ENCODE measurements at places on chromosomes 13 and 19.
A peak's percentile ranks its signal among the peaks of the same experiment; 100 is the strongest.

- no peak for DNase-seq
Measured at GRCh38 chr13:88806438-88806837, 1135.3 kb downstream of the SLITRK5 start.

GRCh38 chr19:17902701-17903100, 30.1 kb upstream of the CCDC124 start:
- DNase-seq: no peak

DNA sequence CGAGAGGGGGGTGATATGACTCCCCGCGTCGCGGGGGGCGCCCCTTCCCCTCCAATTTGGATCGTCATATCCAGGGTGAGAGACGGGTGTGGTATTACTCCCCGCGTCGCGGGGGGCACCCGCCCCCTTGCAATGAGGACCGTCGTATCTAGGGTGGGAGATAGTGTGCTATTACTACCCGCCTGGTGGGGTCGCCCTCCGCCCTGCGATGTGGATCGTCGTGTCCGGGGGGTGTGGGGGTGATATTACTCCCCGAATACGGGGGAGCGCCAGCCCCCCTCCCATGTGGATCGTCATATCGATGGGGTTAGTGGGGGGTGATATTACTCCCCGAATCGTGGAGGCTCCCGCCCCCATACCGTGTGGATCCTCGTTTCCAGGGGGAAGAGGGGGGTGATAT, 29.2 kb upstream of the RGCC start:
- DNase-seq: no peak

GRCh38 chr13:21671620-21672286, 880 bp downstream of the FGF9 start:
- peak; percentile 13 for DNase-seq

DNA sequence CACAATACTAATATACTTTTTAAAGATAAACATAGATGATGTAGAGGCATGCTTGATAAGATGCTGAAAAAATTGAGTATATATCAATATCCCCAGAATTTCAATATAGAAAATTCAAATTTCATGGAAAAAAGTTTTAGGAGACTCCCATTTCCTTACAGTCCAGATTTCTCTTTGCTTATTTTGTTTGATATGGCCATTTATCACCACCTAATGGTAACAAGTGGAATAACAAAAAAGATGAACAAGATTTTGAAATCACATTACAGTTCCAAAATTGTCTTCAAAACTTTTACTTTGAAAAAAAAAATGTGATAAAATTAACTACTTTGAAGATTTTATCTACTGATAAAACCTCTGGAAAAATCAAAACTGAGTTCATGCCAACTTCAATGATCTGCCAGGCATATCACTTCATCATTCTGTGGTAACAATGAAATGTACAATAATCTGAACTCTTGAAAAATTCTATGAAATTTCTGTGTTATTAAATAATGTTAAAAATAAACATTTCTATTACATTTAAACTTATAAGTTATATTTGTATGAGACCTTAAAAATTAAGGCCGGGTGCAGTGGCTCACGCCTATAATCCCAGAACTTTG, 17.5 kb downstream of the MIPEP start:
- DNase-seq: peak; percentile 46

GRCh38 chr19:45451131-45451849, 16.5 kb upstream of the FOSB start:
- DNase-seq: peak; percentile 65

DNA sequence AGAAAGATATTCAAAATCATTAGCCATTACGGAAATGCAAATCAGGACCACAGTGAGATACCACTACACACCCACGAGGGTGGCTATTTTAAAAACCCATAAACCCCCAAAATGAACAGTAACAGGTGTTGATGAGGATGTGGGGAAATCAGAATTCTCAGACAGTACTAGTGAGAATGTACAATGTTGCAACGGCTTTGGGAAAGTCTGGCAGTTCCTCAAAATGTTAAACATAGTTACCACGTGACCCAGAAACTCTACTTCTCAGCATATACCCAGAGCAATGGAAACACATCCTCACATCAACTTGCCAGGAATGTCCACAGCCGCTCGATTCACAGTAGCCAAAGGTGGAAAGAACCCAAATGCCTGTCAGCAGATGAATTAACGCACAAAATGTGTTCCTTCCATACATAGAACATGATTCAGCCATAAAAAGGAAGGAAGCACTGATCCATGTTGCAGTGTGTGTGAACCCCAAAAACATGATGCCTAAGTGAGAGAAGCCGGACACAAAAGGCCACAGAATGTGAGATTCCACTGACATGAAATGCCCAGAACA, 7.0 kb downstream of the PLVAP start:
- DNase-seq: peak; percentile 87

DNA sequence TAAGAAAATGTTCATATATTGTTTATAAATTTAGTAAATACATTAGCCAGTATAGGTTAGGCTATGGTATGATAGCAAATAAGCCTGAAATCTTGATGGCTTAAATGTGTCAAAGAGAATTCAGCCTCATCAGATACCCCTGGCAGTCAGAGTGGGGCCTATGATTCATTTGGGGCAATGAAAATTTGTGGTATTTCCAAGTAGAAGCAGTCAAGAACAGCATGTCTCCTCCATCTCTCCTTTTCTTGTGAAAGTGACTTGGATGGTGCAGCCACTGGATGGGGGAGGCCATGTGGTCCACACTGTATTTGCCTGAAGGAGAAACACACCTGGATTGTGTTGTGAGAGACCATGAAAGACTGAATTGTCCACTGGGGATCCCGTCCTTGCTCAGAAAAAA, 82.7 kb downstream of the DLEU7 start:
- no peak for DNase-seq

DNA sequence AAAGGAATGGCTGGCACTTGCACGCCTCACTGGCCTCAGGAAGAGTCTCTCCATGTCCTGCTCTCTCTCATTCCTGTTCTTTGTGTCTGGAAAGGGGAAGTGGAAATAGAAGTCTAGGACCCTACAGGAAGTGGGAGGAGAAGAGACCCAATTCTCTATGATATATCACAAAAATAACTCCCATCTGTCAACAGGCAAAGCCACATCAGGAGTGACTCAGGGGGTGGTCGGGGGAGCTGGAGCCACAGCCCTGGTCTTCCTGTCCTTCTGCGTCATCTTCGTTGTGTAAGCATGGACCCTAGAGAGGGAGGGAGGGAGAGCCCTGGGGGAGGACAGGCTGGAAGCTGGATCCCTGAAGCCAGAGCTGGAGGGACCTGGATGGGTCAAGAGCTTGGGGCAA, 3.0 kb downstream of the SIGLEC9 start:
- DNase-seq: no peak

DNA sequence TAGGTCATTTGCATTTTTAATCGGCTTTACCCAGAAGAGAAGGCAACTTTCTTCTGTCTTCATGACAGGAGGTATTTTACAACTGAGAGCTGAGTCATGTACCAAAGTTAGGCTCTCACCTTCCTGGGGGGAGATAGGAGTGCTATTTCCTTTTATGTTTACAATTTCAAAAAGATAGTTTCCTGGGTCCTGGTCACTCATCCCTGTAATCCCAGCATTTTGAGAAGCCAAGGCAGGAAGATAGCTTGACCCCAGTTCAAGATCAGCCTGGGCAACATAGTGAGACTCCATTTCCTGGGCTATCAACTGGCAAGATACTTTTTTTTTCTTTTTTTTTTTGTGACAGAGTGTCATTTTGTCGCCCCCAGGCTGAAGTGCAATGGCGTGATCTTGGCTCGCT, 7.6 kb downstream of the LYPD3 start:
- DNase-seq: no peak

- no peak for DNase-seq
Measured at GRCh38 chr19:51689751-51690453, 3.2 kb upstream of the SPACA6 start.

DNA sequence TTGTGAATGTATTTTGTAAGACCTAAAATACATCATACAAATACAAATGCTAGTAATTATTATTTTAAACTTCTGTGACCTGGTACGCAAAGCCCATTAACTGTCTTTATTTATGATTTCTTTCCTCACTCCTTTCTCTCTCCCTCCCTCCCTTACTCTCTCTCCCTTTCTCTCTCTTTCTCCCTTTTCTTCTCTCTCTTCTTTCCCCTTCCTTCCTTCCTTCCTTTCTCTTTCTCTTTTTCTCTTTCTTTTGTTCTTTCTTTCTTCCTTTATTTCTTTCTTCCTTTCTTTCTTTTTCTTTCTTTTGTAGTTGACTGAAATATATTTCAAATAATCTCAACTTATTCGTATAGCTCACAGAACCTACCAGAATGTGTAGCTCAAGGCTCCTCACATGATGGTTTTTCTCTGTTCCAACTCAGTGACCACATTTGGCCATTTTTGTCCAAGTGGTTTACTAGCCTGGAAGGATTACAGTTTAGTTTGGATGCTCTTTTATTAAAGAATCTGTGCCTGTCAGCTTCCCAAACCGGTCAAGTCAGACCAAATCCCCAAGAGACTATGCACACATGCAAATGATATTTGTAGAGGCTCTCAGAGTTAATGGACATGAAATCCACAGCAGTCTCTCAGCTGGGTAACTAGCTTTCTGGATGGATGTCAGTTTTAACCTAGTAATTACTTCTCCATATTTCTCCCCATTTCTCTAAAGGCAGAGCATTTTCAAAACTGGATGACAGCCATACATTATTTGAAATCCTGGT, 71.7 kb downstream of the POSTN start:
- DNase-seq: no peak

- DNase-seq: peak; percentile 30
Measured at GRCh38 chr13:99992949-99993351, 11.4 kb downstream of the ZIC2 start.

DNA sequence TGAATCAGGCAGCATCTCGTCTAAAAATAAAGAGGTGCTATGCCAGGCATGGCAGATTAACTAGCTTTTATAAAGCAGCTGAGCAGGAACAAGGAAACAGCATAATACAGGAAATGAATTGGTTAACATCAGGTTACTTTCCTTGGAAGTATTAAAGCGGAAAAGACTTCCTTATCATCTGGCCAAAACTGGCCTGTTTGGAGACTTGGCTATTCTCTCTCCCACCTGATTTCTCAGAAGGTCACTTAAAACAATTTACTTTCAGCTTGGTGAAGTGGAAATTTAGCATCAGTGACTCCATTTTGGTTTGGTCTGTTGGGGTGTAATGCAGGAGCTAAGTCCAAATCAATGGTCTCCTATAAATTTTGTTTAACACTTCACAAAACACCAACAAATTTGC, 191.6 kb downstream of the NUFIP1 start:
- DNase-seq: no peak

DNA sequence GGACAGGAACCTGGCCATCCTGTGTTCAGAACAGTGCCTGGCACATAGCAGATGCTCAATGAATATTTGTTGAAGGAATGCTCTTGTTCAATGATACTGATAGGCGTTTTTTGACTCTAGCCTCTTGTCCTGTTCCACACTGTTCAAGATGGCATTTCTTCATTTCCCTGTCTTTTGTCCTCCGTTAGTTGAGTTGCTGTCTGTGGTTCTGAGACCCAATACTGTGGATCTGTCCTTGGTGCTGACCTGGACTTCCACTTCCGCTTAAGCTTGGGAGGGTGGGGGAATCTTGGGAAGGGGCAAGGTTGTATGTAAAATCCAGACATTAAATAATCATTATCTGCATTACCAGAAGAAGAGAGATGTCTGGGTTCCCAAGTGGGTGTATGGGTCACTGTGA, 8.3 kb upstream of the KCNN4 start:
- peak; percentile 32 for DNase-seq

- DNase-seq: no peak
Measured at GRCh38 chr13:78587395-78587794, 16.0 kb downstream of the POU4F1 start.

- no peak for DNase-seq
Measured at GRCh38 chr13:113552079-113552478, 32.5 kb upstream of the TFDP1 start.

GRCh38 chr19:6333439-6333838, at the start of gene ACER1:
ACER1 (minus strand) TSS chr19:6333612; CDS start chr19:6333551, 61 bp downstream.
- no peak for DNase-seq

- DNase-seq: no peak
Measured at GRCh38 chr13:30037766-30038165, 187.3 kb upstream of the UBL3 start.

- no peak for DNase-seq
Measured at GRCh38 chr19:41214161-41214560, 4.9 kb upstream of the AXL start.

- DNase-seq: no peak
Measured at GRCh38 chr13:97139691-97140090, 82.4 kb upstream of the MBNL2 start.

DNA sequence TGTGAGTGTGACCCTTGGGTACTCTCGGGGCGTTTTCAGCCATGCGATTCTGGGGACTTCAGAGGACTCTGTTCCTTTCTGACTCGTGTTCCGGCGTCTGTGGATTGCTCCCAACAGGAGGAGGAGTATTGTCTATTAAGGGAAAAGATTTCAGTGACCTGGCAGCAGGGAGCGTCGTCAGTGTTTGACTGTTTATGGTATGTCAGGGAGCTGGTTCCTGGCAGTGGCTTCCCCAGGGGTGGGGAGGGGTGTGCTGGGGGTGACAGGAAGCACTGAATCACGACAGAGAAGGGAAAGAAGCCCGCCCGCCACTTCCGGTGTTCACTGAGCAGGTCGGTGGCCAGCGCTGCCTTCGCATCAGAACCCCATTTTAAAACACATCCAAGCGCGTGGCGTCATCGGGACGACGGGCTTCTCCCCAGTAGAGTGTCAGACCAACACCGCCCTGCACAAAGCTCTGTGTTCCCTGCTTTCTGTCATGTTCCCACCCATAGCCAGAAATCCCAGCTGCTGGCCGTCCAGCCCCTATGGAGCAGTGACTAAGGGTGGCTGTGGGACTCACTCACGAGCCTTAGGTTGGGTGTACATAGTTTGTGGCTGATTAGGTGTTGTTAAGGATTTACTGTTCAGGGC, 33.8 kb downstream of the COL4A2 start:
- no peak for DNase-seq

GRCh38 chr13:31947105-31947504, 84.5 kb upstream of the FRY start:
- DNase-seq: no peak

DNA sequence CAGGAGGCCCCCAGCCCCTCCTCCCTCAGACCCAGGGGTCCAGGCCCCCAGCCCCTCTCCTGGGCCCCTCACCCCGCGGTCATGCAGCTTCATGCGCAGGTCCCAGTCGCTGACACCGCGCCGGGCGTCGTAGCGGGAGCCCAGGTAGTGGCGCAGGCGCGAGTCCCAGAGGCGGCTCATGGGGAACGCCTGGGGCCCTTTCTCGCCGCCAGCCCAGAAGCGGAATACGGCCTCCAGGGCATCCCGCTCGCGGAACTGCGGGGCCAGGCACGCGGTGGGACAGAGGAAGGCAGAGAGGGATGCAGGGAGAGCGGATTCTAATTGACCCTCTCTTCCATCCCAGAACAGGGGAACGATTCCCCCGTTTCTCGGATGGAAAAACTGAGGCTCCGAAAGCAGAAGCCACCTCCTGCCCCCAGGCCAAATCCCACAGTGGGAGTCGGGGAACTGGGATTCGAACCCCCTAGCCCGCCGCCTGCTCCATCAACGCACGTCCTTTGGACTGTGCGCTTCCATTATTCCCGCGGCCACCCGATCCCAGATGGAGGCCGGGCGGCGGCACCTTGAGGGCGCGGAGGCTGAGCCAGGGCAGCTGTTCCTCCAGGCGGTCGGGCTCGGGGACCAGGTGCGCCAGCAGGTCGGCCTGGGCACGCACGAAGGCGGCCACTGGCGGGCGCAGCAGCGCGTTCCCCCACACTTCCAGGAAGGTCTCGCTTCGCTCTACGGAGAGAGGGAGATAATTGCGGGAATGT, 4.2 kb upstream of the TNNI3 start:
- DNase-seq: no peak

GRCh38 chr19:29479941-29480340, 45.9 kb upstream of the VSTM2B start:
- no peak for DNase-seq

Data from NAMALWA (cell line).